ENCODE measurements at places on chromosomes 1 and 21. TPM values are rescaled to one million over a fixed set of nuclear protein-coding genes. Genes with fewer than 3 reads are reported as not detected.

BGLAP gene
- total RNA-seq, result 3.0 TPM

CCDC27 gene
- not detected for total RNA-seq

NFIA gene
- total RNA-seq, result 1.6 TPM

C1orf94 gene
- total RNA-seq, result not detected

- no peak for DNase-seq
- peaks cover 30% of the 10 kb centered on the region for H3K4me1 ChIP-seq
- H3K36me3 ChIP-seq, result no peaks in the 10 kb centered on the region
- no peak overlapping the region for H3K27ac ChIP-seq
- peaks cover 64% of the 10 kb centered on the region for H3K27me3 ChIP-seq
Observed at GRCh38 chr1:18653916-18654315, 23.3 kb downstream of the PAX7 start.

DNA sequence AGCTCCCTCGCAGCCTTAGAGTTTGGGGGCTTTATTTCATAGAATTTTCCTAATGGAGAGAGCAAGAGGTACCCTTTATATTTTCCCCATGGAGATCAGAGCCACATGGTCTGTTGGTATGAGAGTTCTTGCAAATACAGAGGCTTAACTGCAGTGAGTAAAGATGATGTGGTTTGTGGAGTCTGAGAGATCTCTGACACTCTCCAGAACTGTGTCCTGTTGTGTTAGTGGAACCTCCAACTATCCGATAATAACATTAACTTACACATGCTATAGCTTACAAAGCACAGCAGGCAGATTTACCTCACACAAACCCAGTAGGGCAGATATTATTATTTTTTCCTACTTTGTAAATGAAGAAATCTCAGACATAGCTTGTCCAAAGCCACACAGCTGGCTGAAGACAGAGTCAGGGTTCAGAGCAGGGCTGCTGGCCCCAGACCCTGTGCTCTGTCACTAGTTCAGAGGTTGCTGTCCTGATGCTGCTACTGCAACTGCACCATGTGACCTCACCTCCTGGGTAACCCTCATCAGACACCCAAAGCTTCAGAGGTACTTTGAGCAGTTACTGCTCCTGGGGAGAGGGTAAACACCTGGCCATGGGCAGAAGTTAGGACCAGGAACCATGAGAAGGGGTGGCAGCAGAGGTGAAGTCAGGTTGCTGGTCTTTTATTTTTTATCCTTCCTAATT, 384.8 kb upstream of the PROX1 start:
- no peak overlapping the region for H3K4me3 ChIP-seq
- no peaks in the 10 kb centered on the region for H3K36me3 ChIP-seq
- H3K27me3 ChIP-seq, result no peaks in the 10 kb centered on the region

- no peak overlapping the region for H3K27ac ChIP-seq
- no peaks in the 10 kb centered on the region for H3K36me3 ChIP-seq
- peaks cover under 1% of the 10 kb centered on the region for H3K4me1 ChIP-seq
- H3K27me3 ChIP-seq, result no peaks in the 10 kb centered on the region
- no peak for DNase-seq
- no peak overlapping the region for H3K4me3 ChIP-seq
Observed at GRCh38 chr21:39046236-39046916, 136.9 kb downstream of the PSMG1 start.
